ENCODE measurements at places on chromosomes 5 and 9.

DNA sequence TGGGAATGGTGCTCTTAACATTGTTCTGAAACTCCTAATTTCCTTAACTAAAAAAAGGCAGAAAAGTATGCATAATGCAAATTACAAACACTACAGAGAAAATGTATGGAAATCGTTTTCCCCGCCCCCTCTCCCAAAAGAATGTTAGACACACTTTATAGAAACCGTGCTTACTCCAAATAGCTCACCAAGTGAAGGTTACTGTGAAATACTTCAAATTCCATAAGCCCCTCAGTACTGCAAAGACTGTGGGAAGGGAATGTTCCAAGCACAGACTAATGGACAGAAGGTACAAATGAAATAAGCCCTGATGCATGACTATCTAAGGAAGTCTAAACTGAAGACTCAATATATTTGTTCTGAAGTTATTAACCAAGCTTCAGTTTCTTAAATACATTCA, 12.5 kb downstream of the MAPKAP1 start:
- no peak for DNase-seq

DNA sequence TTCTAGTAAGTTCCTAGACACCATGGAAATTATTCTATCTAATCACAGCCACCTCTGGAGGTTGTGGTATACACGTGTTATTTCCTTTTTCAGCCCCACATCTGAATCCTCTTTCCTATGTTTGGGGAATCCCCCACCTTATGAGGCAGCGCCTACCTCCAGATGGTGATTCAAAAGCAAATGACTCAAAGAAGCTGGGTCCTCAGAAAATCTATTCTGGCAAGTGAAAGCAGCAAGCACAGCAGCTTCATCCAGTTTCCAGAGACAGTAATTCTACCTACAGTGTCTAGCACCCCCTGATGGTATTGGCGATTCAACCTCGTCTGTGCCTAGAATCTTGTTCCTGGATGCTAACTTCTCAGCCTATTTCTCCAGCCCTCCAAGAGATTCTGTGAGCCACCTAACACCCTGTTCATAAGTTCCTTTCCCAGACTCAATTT, 43.0 kb downstream of the STRBP start:
- DNase-seq = peak; percentile 20

GRCh38 chr5:87154191-87154590, 113.5 kb upstream of the RASA1 start:
- DNase-seq = no peak

- DNase-seq = no peak
Observed at GRCh38 chr9:121604242-121604641, 47.2 kb upstream of the DAB2IP start.

DNA sequence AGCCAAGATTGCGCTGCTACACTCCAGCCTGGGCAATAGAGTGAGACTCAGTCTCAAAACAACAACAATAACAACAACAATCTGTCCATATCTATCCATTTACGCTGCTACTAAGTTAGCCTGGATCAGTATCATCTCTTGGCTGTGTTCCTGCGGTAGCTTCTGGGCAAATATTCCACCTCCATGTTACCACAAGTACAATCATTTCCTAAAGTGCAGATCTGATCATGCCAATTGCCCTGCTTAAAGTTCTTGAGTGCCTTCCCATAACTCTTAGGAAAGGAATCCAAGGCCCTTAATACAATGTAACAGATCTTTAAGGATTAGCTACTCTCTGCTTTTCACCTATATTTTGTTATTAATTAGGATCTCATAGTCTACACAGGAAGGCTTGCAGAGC, 15.4 kb upstream of the PPP2R2B start:
- DNase-seq = no peak

GRCh38 chr5:149944666-149945065, at the start of gene PDE6A:
Gene PDE6A, minus strand, starts transcription at chr5:149944793. Its CDS starts 120 bp downstream, at chr5:149944673.
- no peak for DNase-seq

DNA sequence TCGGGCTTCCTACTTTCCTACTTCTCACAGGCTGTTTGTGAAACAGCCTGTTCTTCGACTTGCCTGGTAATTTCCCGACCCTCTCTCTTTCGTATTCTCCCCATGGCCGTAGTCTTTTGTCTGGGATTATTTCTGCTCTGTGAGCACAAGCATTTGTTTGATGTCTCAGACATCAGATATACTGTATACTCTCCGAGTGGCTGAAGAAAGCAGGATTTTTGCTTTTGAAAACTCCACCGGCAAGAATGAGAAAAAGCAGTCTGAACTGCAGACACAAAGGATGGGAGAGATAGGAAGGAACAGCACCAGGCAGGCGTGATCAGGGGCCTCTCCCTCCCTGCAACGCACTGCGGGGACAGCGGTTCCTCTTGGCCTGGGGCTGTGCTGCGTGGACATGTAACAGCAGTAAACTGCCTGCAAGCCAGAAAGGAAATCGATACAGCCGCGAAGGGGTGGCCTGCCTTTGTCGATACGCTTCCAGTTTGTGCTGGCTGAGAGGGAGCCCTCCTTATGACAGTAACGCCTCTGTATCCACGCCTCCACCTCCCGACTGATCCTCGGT, 313.9 kb upstream of the TLE4 start:
- peak; percentile 47 for DNase-seq

DNA sequence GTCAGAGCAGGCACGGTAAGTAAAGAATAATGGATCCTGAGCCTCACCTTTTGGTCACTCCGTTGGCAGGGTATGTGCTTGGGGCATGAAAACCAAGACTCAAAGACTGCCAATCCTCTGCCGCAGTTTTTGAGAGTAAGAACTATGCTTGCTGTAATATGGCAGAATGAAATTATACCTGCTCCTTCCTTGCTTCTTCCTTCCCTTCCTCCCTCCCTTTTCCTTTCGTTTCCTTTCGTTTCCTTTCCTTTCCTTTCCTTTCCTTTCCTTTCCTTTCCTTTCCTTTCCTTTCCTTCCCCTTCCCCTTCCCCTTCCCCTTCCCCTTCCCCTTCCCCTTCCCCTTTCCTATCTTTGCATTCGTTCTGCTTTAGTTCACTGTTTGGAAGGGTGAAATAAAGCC, 43.9 kb downstream of the SH3GL2 start:
- no peak for DNase-seq

DNA sequence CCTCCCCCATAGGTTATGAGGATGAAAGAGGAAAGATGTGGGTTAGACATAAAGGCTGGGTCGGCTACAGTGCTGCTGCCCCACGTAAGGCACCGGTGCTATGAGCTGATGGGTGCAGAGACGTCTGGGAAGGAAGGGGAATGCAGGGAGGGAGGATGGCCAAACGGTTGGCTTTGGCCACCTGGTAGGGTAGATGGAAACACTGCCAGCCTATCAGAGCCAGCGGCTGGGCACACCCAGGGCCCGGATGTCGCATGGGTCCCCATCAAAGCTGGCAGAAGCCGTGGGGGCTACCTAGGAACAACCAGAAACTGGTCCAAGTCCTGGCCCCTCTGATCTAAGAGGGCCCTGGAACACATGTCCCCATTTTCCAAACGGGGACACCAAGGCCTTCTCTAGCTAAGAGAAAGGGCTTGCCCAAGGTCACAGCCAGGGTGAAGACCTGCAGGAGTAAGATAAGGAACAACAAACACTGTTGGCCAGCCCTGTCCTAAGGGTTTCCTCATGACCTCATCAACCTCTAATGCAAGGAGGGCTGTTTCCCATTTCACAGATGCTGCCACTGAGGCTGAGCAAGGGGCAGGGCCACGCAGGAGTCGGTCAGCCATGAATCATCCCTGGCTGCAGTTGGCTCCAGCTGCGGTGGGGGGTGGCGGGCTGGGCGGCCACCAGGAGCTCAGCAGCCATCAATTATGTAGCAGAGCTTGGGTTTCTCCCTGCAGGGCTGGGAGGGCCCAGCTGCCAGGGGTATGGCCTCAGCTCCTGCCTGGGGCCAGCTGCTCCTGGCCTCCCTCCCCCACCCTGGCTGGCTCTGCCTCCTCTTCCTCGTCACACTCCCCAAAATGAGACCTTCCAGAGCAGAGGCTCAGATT, 4.9 kb downstream of the SH3GLB2 start:
- no peak for DNase-seq

- DNase-seq = no peak
Observed at GRCh38 chr5:142852416-142853198, 82.4 kb downstream of the ARHGAP26 start.

GRCh38 chr5:170397059-170397458, 7.9 kb upstream of the KCNMB1 start:
- DNase-seq = no peak

- no peak for DNase-seq
Observed at GRCh38 chr5:150296496-150296895, 6.2 kb downstream of the ARSI start.

- no peak for DNase-seq
Observed at GRCh38 chr9:129026442-129027223, 1.5 kb downstream of the SH3GLB2 start.

- DNase-seq = no peak
Observed at GRCh38 chr5:105677291-105677690, 1993.4 kb downstream of the EFNA5 start.

- no peak for DNase-seq
Observed at GRCh38 chr5:65141493-65141892, 340.2 kb downstream of the ADAMTS6 start.

GRCh38 chr9:18405240-18405639, 68.7 kb upstream of the ADAMTSL1 start:
- no peak for DNase-seq

DNA sequence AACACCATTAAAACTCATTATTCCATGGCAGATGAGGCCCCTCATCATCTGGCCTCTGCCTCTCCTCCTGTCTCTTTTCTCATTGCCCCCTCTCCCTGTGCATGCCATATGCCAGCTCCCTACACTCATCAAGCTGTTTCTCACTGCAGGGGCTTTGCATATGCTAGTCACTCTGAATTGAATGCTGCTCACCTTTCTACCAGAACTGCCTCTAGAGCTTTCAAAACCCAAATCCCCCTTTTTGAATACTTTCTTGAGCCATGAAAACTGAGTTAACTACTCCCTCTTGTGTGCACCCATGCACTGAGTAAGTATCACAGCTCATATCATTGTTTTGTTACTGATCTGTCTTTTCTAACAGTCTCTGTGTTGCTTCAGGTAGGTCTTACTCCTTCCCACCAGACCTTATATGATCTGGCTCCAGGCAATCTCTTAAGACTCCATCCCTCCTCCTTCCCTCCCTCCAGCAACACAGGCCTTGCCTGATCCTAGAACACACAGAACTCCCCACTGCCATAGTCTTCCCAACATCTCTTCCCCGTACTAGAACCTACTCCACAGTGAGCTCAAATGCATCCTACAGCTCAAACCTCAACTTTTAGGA, 60.5 kb downstream of the ASTN2 start:
- no peak for DNase-seq

DNA sequence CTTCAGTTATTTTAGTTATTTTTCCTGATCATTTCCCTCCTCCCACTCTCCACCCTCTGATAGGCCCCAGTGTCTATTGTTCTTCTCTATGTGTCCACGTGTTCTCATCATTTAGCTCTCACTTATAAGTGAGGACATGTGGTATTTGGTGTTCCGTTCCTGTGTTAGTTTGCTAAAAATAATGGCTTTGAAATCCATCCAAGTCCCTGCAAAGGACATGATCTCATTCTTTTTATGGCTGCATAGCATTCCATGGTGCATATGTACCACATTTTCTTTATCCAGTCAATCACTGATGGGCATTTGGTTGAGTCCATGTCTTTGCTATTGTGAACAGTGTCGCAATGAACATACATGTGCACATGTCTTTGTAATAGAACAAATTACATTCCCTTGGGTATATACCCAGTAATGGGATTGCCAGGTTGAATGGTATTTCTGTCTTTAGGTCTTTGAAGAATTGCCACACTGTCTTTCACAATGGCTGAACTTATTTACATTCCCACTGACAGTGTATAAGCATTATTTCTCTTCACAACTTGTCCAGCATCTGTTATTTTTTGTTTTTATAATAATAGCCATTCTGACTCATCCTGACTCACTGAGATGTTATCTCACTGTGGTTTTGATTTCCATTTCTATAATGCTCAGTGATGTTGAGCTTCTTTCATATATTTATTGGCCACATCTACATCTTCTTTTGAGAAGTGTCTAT, 17.2 kb upstream of the DIRAS2 start:
- DNase-seq = no peak

GRCh38 chr5:321230-321725, at the start of gene AHRR:
Gene AHRR, plus strand, starts transcription at chr5:321714. Its CDS starts 22,189 bp downstream, at chr5:343903.
- DNase-seq = peak; percentile 25

GRCh38 chr5:78824831-78825281, 160.3 kb downstream of the ARSB start:
- no peak for DNase-seq

DNA sequence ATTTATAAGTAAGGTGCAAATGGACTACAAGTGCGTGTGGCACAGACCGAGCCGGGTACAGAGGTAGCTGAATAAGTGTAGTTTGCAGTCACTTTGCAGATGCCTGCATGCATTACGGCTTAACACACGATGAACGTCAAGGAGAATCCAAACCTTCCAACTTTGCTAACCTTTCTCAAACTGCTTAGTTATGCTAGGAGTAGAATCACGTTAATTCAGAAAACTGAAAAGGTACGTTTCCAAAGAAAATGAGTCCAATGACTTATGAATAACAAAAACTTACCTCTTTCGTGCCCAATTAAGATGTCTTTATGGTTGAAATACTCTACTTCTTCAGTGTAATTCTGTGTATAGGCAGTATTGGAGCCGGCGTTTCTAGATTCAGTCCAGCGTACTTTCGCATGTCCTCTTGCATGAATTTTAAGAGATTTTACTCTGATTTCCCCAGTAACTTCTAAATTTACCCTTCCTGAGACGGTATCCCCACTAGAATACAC, 539 bp downstream of the ARRDC3 start:
- peak; percentile 43 for DNase-seq

DNA sequence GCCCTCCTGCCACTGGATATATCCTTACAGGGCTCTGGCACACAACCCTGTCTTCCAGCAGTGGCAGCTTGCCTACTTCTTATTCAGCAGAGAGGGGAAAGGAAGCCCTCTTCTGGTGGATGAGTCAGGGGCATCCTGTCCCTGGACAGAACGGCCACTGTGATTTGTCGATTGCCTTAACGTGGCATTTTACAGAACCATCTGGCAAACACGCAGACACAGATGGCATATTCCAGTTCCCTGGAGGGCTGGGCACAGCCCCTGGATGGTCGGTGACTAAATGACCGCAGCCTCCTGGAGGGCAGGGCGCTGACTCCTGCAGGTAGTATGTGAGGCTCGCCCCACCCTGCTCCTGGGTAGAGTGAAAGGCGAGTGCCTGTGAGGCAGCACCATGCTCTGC, 62.1 kb downstream of the DCP2 start:
- no peak for DNase-seq

DNA sequence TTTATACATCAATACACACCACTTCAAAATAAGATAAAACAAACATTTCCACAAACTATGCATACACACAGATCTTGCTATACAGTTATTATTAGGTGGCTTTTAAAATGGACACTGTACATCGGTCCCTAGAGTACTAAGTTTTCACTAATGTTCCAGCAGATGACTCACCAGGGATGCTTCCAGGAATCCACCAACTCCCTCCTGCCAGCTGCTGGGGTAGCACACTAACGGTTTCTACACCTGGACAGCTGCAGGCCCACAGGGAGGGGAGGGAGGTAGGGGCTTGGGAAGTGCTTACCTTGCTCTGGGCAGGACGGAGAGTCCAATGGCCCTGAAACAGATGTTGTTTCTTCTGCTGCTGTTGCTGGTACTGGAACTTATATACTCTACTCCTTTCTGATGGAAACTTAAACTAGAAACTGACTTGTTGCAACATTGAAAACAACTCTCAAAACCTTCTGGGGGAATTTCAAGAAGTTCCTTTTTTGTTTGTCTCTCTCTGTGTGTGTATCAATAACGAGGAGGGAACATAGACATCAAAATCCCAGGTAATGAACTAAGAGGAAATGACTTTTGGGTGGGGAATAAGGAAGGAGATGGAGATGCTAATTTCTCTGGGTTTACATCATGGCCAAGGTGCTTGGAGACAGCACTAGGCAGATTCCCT, at the start of gene IL12B:
IL12B (minus strand) TSS at position 357 of the 670 bp plus-strand sequence. CDS start 3,705 bp downstream, outside the sequence.
- DNase-seq = no peak

Measured in Kasumi-1 (cell line).